ENCODE measurements at places on chromosomes 5 and 9.

GRCh38 chr5:107149243-107150005 lies 521.3 kb downstream of the EFNA5 start:
- no peak for DNase-seq

DNA sequence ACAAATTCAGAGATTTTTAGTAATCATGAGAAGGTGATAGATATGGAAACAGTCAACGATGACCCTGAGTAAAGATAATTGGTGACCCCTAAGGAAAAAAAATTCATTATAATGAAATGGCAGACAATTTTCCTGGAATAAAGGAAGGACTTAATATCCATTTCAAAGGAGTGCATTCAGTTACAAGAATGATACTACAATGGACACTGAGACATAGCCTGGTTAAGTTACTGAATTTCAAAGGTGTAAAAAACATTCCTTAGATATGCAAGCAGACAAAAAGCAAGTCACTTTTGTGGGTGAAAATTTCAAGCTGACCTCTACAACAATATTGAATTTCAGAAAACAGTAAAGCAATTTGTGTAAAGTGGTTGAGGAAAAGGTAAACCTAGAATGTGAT lies 1012.5 kb upstream of the SEMA6A start:
- DNase-seq: no peak

GRCh38 chr5:170254056-170254455 lies 21.3 kb downstream of the C5orf58 start:
- no peak for DNase-seq

DNA sequence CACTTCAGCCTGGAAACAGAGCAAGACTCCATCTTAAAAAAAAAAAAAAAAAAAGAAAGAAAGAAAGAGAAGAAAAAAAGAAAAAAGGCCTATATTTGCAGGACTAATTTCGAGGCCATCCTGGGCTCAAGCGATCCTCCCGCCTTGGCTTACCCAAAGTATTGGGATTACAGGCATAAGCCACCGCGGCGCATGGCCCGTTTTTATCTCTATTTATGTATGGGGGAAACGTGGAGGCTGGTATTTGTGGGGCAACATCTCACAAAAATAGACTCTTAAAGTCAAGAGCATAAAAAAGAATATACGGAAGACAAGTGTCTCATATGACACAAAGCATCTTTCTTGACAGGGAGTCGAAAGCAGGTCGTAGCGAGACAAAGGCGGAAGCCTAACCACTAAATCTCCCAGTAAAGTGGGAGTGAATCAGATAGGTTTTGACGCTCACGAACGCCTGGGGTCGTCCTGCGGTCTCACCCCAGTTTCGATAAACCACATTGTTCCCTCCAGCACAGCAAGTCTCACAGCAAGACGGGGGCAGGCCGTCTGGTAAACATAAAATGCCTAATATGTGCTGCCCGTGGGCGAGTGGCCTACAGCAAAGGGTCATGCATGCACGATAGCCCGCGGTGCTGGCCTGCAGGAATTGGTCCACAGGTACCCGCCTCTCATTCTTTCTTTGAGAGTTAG lies 1.8 kb upstream of the TRIM41 start:
- DNase-seq: no peak

DNA sequence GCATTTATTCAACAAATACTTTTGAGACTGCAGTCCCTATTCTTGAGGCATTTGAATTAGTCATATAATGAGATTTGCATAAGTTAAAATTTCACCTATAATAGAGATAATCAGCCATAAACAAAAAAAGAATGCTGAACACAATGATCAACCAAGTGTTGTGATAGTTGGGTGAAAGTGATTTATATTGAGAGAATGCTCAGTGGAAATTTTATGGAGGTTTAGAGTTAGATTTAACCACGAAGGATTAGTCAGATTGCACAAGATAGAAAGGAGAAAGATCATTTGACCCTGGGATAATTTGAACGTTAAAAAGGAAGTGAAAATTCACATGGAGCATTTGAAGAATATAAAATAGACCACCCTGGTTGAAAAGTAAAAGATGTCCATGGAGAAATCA lies 356.2 kb downstream of the NPR3 start:
- DNase-seq: no peak

DNA sequence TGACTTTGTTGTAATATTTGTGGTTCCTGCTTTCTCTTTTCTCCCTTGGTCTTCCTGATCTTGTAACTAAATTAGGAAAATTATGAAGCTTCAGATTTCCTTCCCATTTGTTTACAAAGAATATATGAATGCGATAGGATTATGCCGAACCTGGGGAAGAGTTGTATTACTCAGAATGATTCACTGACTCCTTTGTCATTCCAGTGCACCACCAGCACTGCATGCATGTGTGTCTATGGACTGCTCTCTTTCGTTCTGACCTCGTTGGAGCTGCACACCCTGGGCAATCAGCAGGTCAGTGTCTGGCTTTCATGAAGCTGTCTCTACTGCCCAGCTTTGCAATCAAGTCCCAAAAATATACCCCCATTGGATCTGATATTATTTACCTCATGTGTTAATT lies 25.5 kb downstream of the NUP188 start:
- no peak for DNase-seq

DNA sequence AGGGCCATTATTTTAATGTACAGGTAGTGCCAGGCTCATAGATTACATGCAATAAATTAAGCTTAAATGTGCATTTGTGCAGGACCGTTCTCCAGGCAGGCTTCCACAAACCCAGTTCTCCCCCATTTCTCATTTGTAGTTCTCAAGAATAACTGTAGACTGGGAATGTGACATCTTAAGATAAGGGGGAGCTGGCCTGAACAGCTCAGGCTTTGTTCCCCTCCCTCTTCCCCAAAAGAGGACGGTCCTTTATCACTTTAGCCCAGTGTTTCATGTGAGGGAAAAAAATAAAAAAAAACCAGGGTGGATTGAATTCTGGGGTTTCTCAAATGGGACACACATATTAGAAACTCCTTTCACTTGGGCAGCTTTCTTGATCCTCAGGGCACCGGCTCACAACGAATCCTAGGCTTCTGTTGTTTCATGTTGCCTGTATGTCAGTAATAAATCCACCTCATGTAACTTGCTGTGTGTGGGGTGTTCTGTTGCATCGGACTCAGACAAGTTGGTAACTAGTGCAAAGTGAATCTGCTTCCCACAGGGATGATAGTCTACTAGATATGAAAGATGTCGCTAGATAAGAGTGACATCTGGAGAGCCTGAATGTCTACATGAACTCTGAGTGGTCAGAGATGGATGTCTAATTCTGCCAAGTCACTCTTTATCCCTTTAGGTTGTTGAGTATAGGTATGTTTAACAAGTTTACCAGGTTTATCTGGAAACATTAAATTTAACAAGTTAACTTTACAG lies 2030.6 kb upstream of the NUDT12 start:
- DNase-seq: no peak

GRCh38 chr9:113580041-113580953 lies 116.8 kb downstream of the RGS3 start:
- DNase-seq: peak; percentile 92
